ENCODE measurements at places on chromosomes 2 and 18.

DNA sequence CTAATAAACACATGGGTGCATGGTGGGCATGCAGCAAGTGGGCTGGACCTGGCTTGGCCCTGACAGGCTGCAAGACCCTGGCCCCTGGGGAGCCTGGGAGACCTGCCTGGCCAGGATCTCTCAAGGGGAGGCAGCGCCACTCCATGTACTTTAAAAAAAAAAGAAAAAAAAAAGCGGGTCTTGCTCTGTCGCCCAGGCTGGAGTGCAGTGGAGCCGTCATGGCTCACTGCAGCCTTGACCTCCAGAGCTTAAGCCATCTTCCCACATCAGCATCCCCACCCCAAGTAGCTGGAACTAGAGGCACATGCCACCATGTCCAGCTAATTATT lies 29.5 kb upstream of the SEMA4C start:
- no peak for DNase-seq

- no peak for DNase-seq
Observed at GRCh38 chr2:105413206-105413605, 14.4 kb upstream of the FHL2 start.

DNA sequence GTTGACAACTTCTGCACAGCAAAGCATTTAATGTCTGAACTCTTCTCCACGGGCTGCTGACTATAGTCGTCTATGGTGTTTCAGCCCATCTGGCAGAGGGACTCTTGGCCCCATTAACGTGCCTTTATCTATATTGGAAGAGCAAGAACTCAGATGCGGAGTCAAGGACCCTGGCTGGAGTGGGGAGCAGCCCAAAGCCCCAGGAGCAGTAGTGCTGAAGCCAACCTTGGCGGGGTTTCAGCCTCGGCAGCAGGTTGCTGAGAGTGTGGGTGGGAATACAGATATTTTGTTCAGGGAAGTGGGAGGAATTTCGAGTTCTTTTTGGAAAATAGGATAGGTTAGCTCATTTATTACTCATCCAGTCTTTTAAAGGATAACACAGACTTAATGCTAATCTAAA lies 34.2 kb downstream of the TMEM17 start:
- DNase-seq, result no peak

GRCh38 chr2:154591294-154591820 lies 107.1 kb upstream of the KCNJ3 start:
- no peak for DNase-seq

GRCh38 chr2:38016219-38016618 lies 59.7 kb downstream of the CYP1B1 start:
- no peak for DNase-seq

DNA sequence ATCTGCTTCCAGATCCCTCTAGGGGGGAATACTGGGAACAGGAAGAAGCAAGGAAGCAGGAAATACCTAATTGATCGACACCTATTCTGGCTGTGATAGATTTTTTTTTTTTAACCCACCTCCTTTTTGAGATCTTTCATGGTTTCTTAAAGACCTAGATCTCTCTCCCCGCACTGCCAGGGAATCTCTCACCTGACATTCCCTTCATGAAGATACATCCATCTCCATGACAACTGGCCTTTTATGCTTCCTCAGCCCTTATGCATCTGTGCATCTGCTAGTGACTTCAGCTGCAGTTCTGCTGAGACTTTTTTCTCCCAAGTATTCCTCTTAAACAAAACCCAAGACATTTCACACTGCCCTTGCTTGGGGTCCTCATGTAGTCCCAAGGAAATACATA lies 21.1 kb upstream of the CPO start:
- no peak for DNase-seq

DNA sequence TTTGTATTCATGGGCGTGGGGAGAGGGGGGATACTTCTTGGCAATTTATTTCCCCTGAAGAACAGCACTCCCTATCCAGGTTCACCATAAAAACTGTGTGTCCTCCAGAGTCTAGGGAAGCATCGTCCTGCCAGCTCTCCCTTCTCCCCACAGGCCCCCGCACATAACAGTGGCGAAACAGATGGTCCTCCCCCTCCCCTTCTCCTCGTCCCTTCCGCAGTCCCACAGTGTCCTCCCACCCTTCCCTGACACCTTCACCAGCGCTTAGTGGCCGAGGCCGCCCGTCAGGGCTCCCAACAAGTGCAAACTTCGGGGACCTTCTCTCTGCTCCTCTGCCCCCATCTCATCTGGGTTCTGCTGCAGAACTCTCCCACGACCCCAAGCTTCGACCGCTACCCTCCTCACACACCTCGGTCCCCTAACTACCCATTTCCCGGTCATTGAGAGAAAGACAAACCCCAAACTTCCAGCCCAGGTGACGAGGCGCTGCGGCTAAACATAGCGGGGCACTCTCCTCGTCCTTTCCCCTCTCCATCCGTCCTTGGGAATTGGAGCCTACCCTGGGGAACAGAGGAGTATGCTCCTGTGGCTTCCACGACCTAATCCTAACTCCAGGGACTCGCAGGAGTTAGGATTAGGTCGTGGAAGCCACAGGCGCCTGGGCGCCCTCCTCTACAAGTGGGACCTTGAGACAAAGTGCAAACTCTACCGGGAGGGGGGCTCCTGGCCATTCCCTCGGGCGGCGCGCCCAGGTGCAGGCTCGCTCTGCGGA lies 971 bp downstream of the ZNF385B start:
- no peak for DNase-seq

GRCh38 chr2:30756971-30757370 lies 50.3 kb downstream of the CAPN13 start:
- DNase-seq, result no peak

DNA sequence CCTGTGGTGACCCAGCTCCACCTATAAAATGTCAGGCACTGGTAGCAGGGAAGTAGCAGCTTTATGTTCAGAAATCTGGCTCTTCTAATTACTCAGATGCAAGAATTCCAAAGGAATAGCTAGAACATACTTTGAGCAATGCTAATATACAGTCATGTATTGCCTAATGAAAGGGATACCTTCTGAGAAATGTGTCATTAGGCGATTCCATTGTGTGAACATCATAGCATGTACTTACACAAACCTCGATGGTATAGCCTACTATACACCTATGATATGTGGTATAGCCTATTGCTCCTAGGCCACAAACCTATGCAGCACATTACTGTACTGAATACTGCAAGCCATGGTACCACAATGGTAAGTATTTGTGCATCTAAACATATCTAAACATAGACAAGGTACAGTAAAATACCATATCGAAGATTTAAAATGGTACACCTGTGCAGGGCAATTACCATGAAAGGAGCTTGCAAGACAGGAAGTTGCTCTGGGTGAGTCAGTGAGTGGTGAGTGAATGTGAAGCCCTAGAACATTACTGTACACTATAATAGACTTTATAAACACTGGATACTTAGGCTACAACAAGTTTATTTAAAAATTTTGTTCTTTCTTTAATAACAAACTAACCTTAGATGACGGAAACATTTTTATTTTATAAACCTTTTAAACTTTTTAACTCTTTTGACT lies 50.3 kb upstream of the ETAA1 start:
- no peak for DNase-seq

DNA sequence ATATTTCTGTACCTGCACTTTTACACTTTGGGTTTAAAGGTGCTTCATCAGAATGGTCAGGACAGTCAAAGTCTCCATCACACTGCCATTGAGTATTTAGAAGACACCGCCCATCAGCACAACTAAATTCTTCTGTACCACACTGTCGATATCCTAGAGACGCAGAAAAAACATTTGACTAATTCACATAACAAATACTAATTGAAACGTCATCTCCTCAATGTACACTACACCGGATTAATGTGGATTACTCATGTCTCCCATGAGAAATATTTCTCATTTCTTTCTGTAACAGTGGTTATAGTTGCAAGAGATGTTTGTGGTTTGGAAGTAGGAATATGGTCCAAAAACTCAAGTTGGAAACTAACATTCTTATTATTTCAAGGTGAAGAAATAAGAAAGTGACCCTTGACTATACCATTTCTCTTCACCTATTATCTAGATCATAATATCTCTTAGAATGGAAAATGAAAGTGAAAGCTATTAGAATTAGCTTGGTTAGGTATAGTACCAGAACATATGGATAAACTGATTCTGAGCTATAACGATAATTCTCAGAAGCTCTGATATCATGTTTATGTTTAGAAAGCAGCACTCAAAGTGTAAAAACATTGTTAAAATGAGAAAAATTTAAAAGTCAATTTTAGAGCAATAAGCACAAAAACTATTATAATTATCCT lies 1627.7 kb downstream of the LRP1B start:
- no peak for DNase-seq

DNA sequence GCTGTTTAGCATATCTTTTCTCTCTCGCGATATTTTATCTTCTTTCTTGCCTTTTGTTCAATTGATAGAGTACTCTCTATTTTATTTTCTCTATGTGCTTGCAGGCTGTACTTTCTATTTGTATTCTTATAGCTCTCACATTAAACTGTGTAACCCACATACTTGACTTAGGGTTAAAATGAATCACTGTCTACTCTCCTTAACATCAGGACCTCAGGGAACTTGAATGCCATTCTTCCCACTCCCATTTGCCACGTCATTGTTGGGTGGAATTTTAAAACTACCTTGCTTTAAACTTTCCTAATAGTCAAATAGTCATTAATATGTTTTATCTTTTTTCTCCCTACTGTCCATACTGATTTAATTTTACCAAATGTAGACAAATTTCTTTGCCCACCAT lies 269.7 kb downstream of the ALPK2 start:
- no peak for DNase-seq

DNA sequence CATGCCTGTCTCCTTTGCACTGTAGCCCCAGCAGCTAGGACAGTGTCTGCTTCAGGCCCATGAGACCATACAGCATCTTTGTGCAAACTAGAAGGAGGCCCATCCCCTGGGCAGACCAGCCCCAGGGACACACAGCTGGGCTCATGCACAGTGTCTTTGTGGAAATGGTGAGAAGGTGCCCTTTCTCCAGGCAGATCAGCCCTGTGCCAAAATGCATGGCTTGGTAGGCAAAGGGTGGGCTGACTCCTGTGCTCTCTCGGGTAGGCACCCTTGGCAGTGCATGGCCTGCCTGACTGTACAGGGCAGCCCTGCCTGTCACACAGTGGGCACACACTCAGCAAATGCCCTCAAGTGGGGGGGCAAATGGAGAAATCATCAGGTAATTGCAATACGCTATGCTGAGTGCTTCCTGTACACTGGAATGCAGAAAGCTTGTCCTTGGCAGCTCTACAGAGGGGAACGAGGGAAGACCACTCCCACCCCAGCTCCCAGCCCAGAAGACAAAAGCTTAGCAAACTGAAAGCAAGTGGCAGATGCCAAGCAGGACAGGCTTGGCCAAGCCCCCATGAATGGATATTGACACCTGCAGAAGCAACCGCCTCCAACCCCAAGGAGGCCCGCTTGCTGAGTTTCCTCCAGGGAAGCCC lies 21.6 kb downstream of the TNS1 start:
- no peak for DNase-seq

DNA sequence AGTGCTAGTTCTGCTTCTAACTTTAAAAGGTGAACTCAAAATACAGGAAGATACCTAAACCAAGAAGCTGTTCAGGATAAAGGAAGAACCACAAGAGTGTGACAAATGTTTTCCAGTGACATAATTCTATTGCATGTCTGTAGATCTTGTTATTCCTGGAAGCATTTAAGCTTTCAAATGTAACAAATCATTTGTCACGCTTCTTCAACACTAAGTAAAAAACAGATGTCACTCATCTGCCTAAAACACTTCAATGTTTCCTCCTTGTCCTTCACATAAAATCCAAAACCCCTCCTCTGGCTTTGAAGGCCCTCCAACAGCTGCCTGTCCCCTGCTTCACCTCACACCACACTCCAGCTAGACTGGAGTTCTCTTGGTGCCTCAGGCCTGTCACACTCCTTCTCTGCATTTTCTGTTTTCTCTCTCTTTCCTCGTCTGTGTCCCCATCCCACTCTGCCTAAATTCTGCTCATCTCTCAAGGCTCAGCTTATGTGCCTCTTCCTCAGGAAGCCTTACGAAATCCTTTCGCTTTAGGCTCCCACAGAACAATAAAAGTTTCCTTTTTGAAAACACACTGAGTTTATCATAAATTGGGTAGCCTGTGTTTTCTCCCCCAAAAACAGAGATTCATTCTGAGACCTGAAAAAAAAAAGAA lies 6.4 kb upstream of the CLEC4F start:
- DNase-seq, result no peak

DNA sequence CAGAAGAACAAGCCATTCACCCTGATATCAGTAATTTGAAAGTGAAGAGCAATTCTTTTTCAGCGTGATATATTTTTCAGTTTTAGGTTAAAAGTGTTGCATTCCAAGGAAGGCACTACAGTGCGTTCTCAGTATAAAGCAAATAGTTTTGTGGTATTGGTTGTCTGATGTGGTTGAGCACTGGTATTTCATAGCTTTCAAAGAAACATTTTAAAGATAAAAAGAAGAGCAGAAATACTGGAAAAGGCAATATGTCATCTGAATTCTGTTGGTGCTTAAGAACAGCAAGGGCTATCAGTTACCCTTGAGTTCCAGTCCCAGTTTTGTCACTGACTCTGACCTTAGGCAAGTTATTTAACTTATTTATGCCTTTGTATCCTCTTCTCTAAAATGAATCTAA lies 191.6 kb downstream of the BABAM2 start:
- no peak for DNase-seq

DNA sequence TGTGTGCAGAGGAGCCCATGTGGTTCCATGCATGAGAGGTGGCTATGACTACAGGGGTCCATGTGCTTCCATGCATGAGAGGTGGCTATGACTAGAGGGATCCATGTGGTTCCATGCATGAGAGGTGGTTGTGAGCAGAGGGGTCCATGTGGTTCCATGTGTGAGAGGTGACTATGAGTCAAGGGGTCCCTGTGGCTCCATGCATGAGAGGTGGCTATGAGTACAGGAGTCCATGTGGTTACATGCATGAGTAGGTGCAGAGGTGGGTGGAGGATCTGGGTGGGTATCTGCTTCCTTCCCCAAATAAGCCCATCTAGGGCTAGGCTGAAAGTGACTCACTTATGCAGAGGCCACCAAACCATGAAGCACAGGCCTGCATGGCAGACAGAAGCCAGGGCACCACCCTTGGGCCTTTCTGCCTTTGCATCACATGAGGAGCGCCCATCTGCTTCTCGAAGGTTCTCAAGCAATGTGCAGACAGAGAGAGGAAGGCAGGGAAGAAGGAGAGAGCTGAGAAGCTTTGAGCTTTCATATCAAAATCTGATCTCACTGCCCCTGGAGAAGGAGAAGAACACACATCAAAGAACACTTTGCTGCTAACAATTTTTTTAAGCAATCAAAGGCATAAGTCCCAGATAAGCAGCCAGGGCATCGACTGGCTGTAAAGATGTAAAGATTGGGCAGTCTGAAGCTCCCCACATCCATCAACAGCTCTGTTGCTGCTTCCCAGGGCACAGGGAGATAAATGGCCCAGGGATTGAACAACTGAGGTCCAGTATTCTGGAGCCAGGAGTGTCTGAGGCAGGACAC lies 137.6 kb downstream of the TNS1 start:
- no peak for DNase-seq

- no peak for DNase-seq
Observed at GRCh38 chr2:10257036-10257435, 45.7 kb upstream of the HPCAL1 start.

- DNase-seq, result no peak
Observed at GRCh38 chr2:20080839-20081415, 29.5 kb upstream of the LAPTM4A start.
